ENCODE measurements at places on chromosomes 11 and 22.

GRCh38 chr11:70712471-70712870 is 314.1 kb downstream of the CTTN start:
- no peak for DNase-seq

GRCh38 chr11:12411393-12411792 is 34.0 kb downstream of the PARVA start:
- DNase-seq: no peak

- DNase-seq: no peak
These were observed 13.3 kb downstream of the SLCO2B1 start for GRCh38 chr11:75163921-75164849.

DNA sequence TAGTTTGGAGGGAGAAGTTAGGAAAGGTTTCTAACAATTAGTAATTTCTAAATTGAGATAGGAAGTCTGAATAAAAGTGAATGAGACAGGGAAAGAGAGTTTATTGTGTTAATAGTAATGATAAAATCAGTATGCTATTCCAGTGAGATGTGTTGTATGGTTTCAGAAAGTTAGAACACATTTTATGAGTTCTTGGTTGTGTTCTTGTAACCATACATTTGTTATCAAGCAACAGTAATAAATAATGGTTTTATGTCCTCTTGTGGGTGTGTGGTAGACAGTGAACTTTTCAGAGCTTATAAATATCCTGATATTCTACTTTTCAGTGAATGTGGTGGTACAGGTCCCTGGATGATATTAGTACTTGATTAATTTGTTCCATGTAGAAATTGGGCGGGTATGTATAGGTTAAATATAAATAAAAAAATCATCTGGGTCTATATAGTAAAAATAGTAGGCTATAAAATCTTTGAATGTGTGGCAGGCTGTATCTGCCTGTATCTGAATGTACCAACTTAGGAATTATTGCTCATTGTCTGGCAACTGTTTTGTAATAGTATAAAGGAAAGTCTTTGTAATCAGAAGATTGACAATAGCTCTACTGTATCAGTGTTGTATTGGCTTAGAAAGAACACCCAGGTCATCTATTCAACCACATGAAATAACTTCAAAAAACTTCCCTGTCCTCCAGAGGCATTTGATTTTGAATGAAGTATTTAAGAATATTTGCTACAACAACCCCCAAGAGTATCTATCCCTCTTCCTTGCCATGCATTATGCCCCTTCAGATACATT is 54.8 kb downstream of the UVRAG start:
- no peak for DNase-seq

DNA sequence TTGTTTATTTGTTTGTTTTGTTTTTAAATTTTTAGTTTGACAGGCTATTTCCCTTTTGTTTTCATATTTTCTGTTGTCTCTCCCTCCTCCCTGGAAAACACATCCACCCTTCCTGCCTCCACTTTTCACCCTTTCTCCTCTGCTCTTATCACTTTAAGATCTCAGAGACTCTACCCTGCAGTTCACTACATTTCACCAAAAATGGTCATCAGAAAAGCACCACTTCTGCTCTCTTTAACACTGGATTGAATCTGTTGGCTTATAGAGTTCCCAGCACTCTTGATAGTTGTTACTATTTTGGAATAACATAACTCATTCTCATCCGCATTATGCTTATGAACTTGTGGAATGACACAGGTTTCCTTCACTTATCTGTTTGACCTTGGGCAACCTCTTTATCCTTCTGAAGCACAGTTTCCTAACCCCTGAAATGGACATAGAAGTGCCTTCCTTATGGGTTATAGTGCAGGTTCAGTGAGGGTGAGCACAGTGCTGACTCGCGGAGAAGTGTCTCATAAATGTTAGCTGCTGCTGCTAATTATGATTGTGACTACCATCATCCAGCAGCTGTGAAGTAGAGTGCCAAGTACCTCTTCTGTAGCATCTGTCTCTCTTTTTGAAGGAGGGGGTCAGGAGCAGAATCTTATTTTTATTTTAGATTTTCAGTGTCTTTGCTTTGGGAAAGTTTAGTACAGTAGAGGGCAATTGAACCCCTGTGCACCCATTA is 15.0 kb downstream of the TEAD1 start:
- no peak for DNase-seq

DNA sequence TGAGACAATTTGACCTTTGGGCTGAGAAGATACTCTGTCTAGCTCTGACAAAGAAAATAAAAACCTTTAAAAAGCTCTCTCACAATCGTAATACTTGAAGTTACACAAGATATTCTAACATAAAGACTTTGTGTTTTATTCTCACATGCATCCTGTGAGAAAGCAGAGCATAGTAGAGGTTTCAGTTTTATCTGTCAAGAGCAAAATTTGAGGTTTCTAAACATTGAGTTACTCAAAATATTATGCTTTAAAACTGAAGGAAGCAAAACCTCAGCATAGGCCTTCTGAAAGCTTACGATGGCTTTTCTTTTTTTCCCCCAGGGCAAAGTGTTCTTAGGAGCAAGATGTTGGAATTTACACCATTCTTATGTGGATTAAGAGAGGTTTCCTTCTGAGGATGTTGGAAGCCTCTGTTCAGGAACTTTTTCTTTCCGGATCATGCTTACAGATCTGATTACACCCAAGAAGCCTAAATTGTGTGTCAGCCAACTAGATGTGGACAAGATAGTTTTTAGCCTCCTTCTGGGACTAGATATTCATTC is 15.0 kb upstream of the OR51M1 start:
- no peak for DNase-seq

DNA sequence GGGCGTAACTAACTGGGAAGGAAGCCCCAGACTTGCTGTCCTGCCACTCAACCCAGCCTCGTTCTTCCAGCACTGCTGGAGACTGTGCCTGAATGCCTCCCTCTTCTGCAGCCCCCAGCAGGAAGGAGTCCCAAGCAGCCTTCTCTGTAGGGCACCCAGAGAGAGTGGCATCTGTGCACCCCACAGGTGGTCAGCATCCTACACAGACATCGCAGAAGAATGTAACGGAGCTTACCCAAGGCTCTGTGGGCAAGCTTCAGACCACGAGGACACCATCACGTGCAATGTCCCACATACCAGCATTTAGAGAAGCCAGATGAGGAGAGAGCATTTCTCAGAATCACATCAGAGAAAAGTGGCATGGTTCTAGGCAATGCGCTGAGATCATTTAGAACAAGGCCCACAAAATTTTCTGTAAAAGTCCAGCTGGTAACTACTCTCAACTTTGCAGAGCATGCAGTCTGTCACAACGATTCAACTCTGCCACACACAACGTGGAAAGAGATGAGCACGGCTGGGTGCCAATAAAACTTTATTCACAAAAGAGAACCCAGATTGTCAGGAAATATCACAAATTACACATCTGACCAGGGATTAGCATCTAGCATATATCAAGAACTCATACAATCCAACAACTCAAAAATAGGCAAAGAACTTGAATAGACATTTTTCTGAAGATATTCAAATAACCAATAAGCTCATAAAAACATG is 33.4 kb downstream of the SHANK2 start:
- no peak for DNase-seq

DNA sequence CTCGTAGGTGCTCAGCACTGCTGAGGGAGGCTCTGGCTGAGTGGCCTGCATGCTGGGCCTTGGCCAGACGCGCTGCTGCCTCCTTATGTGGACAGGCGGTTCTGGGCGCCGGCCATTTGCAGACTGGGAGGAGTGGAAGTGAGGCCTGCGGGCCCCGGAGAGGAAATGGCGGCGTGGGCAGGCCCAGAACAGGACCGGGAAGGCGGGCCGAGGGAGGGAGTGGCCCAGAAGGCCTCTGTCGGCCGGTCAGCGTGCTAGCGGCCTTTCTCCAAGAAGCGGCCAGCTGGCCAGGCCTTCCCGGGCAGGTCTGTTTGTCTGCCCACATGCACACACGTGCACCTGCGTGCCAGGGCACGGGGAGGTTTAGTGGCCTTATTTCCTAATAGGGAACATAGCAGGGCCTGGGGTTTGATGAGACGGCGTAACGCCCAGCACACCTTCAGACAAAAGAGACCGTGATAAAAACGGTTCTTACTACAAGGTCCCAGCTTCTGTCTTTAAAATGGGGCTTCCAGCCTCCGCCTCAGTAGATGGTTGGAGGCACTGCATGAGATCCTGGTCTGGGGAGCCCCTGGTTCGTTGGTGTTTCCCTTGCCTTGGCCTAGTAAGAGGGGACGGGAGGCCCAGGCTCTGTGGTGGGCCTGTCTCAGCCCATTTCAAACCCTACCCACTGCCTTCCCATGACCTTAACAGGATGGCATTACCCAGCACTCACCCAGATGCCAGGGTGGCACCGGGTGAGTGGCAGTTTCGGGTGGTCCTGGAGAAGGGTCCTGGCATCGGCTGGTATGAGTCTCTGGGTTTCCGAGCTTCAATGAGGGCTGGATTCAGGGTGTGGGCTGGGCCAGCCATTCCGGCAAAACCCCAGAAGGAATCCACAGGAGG is 65.1 kb upstream of the PPARA start:
- no peak for DNase-seq

GRCh38 chr11:131865860-131866259 is 495.4 kb downstream of the NTM start:
- DNase-seq: no peak

GRCh38 chr11:109697140-109697843 is 275.3 kb downstream of the C11orf87 start:
- no peak for DNase-seq

GRCh38 chr11:8228231-8228630 is 35.4 kb downstream of the LMO1 start:
- DNase-seq: no peak

DNA sequence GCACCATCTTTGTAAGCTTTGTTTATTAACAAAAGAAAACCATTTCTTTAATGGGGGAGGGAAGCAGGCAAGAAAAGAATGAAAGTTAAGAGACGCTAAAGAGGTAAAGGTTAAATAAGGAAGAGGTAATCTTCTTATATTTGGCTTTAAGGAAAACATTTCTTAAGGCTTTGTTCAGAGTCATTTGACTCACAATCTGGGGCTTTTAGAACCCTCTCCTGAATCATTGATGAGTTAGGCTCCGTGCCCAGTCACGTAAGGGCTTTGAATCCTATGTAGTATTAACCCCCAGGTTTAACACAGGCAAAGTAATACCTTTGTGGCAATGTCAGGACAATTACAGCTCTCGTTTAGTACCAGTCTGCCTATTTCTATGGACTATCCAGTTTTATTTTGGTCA is 26.1 kb downstream of the MADD start:
- DNase-seq: no peak

- no peak for DNase-seq
These were observed 220.5 kb upstream of the TENM4 start for GRCh38 chr11:79661373-79661772.

GRCh38 chr11:70569618-70569890 is 171.2 kb downstream of the CTTN start:
- DNase-seq: no peak

DNA sequence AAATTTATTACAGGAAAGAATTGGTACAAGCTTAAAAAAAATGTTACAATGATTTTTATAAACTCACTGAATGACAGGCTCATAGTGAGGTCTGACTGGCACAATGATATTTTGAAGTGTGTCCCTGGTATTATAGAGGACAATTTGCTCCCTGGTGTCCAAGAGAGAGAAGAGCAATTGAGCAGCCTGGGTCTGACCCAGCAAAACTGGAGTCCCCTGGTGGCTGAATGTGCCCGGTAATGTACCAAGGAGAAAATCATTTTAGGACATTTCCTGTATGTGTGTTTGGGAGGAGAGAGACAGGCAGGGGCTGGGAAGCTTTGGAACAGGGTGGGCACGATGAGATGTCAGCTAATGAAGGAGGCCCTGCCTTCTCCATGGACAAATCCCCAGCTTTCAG is 125.3 kb downstream of the APOL5 start:
- DNase-seq: no peak

DNA sequence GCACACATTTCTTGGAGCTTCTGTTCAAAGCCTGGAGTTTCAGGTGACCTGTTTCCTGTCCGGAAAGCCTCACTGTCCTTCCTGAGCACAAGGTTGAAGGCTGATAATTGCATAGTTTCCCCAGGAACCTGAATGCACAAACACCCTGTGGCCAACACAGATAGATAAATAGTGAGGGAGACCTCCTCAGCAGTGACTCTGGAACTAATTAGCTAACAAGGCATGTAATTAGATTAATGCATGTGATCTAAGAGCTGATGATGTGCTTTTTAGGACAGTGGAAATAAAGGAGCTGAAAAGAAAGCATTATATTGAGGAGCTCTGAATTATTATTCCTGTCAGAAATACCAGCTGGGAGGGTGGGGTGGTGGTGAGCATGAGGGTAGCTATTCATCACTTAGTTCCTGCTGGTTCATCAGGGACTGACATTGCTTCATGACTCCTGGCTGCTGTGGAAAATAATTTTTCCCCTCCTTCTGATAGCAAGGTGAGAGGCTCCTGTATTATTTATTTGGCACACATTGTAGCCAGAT is 101.1 kb downstream of the NELL1 start:
- DNase-seq: no peak

GRCh38 chr22:37747080-37747714 is 50.3 kb downstream of the TRIOBP start:
- DNase-seq: no peak

DNA sequence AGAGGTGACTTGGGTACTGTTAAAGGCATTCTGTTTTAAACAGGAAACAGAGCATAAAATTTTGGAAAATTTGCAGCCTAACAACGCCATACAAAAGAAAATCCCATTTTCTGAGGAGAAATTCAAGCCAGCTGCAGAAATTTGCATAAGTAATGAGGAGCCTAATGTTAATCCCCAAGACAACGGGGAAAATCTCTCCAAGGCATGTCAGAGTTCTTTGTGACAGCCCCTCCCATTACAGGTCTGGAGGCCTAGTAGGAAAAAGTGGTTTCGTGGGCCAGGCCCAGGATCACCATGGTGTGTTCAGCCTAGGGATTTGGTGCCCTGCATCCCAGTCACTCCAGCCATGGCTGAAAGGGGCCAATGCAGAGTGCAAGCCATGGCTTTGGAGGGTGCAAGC is 1333.1 kb upstream of the TENM4 start:
- no peak for DNase-seq

- no peak for DNase-seq
These were observed 12.7 kb downstream of the C11orf91 start for GRCh38 chr11:33687733-33688479.

GRCh38 chr11:2304506-2305139 is 2.8 kb downstream of the TSPAN32 start:
- DNase-seq: no peak

DNA sequence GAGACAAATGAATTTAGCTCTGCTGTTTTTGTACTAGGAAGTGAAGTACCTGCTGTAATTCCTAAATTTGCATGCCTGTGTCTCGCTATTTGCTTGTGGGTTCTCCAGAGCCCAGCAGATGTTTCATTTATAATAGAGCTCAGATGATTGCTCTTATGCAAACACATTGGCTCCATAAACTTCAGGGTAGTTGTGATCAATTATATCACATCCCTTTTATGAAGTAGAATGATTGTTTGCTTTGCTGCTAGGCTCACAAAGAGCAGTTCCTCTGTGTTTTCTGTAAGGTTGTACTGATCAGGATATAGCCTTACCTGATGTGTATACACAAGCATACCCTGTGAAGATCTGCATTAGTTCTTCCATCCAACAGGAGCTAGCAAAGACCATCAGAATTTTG is 64.1 kb downstream of the C11orf87 start:
- no peak for DNase-seq

DNA sequence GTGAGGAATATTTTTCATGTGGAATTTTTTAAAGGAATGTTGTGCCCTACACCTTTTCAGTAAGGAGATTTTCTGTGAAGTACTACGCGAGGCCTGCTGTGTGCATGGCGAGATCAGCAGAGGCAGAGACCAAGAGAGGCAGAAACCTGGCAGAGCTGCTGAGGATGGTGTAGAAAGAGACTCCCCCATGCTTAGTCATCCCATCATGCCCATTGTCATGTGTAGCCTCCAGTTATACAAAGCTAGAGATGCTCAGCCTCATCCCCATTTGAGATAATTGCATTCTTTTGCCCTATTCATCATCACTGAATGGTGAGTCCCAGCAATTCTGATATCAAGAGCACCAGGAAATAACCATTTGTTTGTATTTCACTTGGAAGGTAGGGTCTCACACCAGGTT is 3.0 kb upstream of the MS4A7 start:
- DNase-seq: no peak
